ENCODE measurements at places on chromosomes 5 and 9.

DNA sequence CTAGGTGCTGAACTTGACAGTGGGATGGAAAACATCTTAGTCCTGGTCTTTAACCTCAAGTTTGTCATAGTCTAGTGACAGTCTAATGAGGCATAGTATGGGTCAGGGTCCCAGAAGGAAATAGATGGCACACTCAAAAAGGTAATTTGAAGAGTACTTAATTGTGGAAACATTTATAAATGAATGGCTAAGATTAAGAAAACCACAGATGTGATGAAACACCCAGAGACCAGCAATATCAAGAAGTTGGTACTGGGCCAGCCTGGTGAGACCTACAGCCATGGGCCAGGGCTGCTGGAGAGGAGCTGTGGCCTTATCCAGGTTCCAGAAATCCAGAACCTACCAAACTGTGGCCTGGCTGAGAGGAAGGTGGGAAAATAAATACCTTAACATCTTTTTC is 93.5 kb upstream of the ATG10 start:
- no peak for DNase-seq

- DNase-seq: no peak
Observed at GRCh38 chr9:126304971-126305320, 21.7 kb upstream of the MVB12B start.

- no peak for DNase-seq
Observed at GRCh38 chr5:172186114-172186695, 1.8 kb downstream of the STK10 start.

- DNase-seq: no peak
Observed at GRCh38 chr9:93949694-93950449, 5.3 kb downstream of the BARX1 start.

DNA sequence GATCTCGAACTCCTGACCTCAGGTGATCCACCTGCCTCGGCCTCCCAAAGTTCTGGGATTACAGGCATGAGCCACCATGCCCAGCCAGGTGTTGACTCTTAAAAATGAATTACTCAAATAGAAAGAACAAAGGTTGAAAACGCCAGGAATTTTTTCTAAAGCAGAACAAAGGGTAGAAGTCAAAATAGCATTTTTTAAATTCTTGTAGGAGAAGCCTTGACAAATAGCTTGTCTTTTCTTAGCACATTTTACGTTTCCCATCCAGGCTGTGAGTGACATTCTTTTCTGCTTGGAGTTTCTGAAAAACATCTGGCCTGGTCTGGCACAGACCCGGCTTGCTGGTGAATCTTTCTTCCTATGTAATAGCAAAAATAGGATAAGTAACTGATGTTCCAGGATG is 169.4 kb upstream of the ZNF462 start:
- DNase-seq: no peak

DNA sequence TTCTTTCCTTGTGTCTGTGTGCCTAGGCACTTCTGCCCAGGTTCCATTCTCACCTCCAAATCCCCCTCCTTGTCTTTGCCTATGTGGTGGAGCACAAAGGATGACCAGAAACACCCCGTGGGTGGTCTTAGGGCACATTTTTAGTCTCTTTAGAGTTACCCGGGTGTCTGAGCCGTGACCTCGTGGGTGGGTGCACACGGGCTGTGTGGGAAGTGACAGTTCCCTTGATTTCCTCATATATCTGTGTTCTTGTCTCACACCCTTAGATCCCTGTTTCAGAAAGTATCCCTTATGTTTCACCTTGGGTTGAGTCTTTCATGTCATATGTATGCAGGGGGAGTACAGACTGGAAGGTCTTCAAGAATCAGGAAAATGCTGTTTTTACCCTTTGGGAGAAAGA is 13.4 kb upstream of the SMIM32 start:
- DNase-seq: peak; percentile 48

DNA sequence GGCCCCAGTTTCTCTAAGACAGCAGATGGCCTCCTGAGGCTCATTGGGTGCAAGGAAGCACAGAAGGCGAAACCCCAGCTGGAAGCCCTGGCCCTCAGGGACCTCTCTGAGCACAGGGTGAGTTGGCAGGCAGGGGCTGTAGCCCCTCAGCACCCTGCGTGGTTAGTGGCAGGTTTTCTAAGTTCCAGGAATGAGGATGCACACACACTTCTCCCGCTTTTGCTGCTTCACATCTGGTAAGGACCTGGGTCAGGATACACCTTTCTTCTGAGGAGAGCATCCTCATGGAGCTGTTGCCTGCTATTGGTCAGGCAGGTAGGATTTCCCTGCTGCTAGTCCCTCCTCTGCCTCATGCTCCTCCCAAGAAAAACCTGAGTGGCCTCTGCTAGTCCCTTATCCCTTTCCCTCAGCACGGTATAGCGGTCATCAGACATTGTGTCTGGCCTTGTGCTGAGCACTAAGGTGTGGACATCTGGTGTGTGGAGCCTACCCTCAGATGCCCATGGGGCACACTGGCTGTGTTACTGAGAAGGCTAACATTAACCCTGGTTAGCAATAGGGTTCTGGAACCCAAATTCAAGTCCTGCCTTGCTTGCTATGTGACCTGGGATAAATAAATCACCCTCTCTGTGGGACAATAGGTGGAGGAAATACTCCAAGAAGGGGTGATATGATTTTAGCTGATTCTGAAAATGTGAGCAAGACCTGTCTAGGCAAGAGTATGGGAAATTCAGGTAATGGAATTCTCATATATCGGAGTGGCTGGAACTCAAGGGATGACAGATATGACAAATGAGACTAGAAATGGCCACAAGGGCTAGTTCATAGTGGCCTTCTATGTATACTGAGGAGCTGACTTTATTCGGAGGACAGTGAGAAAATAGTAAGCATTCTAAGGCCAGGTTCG is 1.6 kb downstream of the SLC22A4 start:
- DNase-seq: no peak

DNA sequence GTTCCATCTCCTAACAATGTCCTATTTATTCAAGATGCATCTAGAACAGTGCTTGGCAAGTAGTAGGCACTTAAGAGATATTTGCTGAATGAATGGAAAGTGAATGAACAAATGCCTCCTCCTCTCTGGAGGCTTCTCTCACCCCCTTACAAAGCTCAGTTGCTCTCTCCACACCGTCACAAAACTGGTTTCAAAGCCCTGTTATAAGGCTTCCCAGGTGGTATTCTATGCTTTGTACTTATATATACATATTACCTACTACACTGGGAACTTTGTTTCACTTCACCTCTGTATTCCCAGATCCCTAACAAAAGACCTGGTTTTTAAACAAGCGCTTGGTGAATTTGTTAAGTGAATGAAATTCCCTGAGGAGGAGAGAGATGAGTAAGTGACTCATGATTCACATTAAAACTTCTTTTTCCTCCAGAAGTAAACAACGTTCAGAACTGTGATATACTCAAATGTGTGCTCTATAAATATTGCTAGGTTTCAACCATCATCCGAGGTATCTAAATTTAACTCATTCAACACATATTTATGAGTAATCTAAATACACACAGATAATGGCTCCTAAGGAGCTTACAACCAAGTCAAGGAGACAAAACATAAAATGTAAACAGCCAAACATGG is 36.0 kb downstream of the DENND1A start:
- no peak for DNase-seq

- peak; percentile 28 for DNase-seq
Observed at GRCh38 chr5:83914199-83914598, 193.5 kb upstream of the HAPLN1 start.

GRCh38 chr5:59866661-59867060 is 26.9 kb downstream of the PDE4D start:
- DNase-seq: no peak

DNA sequence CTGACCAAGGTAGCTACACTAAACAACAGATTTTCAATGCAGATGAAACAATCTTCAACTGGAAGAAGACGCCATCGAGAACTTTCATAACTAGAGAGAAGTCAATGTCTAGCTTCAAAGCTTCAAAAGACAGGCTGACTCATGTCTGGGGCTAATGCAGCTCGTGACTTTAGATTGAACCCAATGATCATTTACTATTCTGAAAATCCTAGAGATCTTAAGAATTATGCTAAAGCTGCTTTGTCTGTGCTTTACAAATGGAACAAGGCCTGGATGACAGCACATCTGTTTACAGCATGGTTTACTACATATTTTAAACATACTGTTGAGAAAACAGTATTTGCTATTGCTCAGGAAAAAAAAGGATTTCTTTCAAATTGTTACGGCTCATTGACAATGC is 54.9 kb downstream of the RICTOR start:
- no peak for DNase-seq

GRCh38 chr5:68479524-68479923 is 264.0 kb downstream of the PIK3R1 start:
- DNase-seq: no peak

GRCh38 chr5:153447534-153447933 is 42.9 kb upstream of the GRIA1 start:
- no peak for DNase-seq

- DNase-seq: no peak
Observed at GRCh38 chr5:174900240-174900865, 176.0 kb downstream of the MSX2 start.

GRCh38 chr5:176474476-176474875 is 26.3 kb downstream of the FAF2 start:
- no peak for DNase-seq

GRCh38 chr9:37575001-37575400 is 1.2 kb downstream of the FBXO10 start:
- DNase-seq: no peak

DNA sequence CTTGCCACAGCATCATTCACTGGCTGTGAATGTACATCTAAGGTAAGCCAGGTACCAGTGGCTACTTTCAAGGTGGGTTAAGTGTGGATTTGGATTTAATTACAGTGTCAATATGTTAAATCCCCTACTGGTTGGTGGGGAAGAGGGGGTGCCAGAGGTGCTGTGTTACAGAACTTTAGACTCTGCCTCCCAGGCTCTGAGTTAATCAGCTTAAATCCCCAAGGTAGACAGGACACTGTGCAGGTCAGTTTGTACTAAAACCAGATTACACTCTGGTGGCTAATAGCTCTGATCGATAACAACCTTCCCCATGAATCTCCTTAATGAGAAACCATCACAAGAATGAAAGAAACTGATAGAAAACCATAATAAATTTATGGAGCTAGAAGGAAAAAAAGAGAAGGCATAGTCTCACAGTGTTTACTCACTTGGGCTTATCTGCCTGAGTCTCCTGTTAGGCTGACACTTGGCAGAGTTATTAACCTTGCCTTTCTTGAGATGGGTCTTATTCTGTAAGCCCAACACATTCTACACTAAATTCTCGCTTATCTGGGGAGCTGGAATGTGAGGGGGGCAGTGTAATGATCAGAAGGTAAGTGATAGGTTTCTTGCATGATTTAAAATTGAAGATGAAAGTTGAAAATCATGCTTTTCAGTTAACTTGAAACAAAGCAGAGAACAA is 106.8 kb downstream of the LMNB1 start:
- DNase-seq: no peak

DNA sequence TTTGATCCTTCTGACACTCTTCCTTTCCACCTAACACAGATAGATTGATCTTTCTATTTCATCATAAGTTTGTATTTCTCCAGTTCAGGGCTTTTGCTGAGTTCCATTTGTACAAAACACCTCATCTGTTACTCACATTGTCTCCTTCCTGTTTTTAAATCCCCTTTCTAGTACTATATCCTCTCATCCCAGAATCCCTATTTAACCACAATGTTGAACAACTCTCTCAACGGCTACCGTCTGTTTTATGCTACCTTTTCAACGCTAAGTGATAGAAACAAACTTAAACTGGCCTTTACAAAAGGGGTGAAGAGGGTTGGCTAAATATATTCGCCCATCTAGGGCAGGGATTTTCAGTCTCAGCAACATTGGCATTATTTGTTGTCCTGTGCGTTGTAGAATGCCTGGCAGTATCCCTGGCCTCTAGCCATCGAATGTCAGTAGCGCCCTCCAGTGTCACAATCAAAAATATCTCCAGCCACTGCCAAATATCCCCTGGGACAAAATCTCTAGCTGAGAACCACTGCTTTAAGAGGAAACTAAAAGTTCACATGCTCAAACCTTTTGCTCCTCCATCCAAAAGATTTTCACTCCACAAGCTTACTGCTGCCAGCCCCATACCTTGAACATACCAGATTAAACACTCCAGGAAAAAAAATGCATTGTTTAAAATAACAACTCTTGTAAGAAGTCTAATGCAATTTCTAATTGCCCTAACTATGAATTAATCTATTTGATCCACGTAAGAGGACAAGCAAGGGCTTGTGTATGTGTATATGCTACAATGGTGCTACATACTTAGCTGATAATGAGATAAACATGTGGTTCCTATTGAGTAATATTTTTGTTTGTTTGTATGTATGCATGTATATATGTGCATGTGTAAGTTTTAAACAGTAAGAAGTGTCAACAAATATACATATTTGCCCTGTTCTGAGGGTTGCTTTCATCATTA is 344.0 kb downstream of the PTPRD start:
- DNase-seq: peak; percentile 4

GRCh38 chr5:79992891-79993657 is 2.0 kb upstream of the MTX3 start:
- DNase-seq: no peak

- peak; percentile 40 for DNase-seq
Observed at GRCh38 chr5:96904054-96904931, 28.0 kb downstream of the ERAP2 start.

GRCh38 chr5:9455826-9456434 is 89.9 kb downstream of the SEMA5A start:
- DNase-seq: no peak

DNA sequence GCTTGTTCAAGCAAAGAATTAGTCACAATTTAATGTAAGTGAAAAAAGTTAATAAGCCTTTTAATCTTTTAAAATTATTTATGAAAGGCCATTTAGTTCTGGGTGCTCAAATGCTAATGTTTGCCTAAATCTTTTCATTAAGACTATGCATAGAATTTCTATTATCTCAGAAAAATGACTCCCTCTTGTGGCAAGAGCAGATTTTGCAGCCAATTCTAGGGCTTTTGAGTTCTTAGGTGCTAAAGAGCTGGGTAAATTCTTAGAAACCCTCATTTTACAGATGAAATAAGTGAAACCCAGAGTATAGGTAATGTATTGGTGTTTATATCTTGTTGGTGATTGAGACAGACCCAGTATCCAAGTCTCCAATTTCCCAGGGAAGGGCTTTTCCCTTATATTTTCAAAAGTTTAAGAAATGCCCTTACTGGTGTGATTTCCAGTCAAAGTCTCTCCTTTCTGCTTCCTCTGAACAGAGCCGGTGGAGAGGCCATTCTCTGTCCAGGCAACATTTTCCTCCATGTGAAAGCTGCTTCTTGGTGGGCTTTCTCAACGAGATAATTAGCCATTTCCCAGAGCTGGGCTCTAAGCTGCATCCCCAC is 24.1 kb upstream of the PCSK5 start:
- peak; percentile 82 for DNase-seq

GRCh38 chr9:3299872-3300271 is 225.9 kb downstream of the RFX3 start:
- peak; percentile 78 for DNase-seq

GRCh38 chr9:125829743-125830142 is 82.6 kb downstream of the PBX3 start:
- peak; percentile 71 for DNase-seq

- no peak for DNase-seq
Observed at GRCh38 chr9:17962747-17963146, 383.9 kb downstream of the SH3GL2 start.

GRCh38 chr5:119355685-119356611 is at the start of gene TNFAIP8:
TNFAIP8 (plus strand) TSS chr5:119356019; CDS start chr5:119356091, 72 bp downstream.
- DNase-seq: peak; percentile 89

- no peak for DNase-seq
Observed at GRCh38 chr9:75417471-75417870, 329.2 kb downstream of the OSTF1 start.

GRCh38 chr5:14256026-14256690 is 113.0 kb downstream of the TRIO start:
- DNase-seq: no peak

Data from suppressor macrophage (primary cell).